ENCODE measurements at places on chromosomes 12 and 14.

DNA sequence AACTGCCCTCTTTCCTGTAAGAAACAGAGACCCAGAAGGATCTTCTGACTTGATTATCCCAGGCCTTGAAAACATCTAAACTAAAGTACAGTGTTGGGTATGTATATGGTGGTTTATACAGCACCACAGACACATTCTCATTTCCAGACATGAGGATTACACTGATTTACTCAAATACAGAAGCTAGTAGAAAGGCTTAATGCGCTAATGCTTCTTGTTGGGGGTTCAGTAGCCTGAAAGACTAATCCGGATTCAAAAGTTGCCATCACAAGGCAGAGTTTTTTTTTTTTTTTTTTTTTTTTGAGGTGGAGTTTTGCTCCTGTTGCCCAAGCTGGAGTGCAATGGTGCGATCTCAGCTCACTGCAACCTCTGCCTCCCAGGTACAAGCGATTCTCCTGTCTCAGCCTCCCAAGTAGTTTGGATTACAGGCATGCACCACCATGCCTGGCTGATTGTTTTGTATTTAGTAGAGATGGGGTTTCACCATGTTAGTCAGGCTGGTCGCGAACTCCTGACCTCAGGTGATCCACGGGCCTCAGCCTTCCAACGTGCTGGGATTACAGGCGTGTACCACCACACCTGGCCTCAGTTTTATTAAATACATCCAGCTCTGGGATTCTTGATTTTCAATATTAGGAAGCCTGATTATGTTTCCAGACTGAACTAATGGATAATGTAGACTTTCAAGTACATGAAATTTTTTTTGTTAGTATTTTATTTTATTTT lies 46.3 kb upstream of the HECTD1 start:
- no peak for DNase-seq

- DNase-seq: no peak
Observed at GRCh38 chr12:30152705-30153104, 369.0 kb upstream of the TMTC1 start.

DNA sequence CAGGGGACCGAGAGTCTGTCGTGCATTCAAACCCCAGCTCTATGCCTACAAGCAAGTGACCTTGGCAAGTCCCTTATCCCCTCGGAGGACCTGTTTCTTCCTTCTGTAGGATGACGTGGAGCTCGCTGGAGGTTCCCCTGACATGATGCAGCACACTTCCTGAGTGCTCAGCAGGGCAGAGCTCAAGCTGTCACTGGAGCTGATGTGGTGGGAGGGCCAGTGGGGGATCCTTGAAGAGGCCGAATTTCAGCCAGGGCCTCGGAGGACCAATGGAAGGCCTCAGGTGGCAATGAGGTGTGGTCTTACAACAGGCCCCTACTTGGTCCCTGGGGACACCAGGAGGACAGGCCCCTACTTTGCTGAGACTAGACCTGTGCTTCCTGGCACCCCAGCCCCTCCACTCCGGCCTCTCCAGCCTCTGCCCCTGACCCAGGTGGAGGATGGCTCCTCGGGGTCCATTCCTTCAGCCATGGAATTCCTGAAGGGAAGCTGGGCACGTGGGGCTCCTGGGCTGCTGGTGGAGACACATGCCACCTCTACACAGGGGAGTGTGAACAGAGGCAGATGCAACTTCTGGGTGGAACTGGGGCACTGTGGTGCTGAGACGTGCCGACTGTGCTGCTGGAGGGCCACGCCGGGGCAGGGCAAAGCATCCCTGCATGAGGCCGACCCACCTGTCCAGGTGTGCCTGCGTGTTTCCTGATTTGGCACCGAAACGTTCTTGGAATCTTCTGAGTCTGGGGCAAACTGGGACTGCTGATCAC lies 18.7 kb upstream of the KIF26A start:
- DNase-seq: no peak

- peak; percentile 64 for DNase-seq
Observed at GRCh38 chr14:75307700-75308379, 29.2 kb downstream of the FOS start.

- DNase-seq: no peak
Observed at GRCh38 chr14:33652566-33653307, 298.1 kb downstream of the EGLN3 start.

GRCh38 chr12:70319605-70320004 lies 46.5 kb upstream of the KCNMB4 start:
- DNase-seq: no peak

DNA sequence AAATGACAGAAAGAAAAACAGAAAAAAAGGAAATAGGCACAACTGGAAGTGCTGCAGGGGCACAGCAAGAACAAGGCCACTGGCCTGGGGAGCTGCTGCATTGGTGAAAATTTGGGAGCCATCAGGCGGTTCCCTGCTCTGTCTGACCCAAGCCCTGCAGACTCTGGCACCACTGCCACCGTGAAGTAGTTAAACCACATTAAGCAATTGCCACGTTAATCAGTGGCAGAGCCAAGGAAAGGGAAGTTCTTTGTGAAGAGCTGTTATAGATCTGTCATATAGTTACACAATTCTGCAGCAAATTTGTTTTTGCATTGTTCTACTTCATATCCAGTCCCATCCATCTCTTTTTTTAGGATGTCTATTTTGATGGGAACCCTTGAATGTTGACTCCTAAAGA lies 915.3 kb downstream of the FSCB start:
- no peak for DNase-seq

DNA sequence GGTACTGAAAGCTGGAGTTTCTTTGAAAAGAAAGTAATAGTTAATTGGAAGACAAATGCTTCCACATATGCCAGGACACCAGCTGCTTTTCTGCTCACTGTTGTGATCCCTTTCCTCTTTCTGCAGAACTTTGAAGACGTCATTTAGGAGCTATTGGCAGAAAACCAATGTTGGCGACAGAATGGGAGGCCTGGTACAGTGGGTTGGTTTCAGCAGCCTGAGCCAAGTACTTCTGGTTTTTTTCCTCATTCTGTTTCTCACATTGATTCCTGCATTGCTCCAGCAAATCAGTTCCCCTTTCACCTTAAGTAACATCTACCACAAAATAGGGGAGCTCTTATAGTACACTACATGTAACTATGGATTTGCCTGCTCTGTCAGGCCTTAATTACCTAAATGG lies 96.9 kb downstream of the FIGNL2 start:
- no peak for DNase-seq

- DNase-seq: no peak
Observed at GRCh38 chr12:8590842-8591545, 21.7 kb downstream of the AICDA start.

DNA sequence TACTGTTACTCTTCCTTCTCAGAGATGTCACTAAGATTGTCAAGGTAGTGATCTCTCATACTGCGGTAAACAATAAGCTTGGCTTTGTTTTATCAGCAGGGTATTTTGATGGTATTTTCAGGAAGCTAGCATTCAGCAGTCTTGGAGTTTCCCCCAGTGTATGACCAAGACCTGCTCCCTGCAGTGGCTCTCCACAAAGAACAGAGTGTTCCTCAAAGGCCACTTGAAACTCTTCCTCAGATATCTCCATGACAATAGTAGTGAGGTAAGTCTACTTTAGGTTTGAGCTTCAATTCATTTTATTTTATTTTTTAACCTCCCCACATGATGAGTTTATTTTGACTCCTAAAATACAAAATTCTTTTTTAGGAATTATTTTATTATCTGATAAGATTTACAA lies 74.0 kb upstream of the G2E3 start:
- no peak for DNase-seq

DNA sequence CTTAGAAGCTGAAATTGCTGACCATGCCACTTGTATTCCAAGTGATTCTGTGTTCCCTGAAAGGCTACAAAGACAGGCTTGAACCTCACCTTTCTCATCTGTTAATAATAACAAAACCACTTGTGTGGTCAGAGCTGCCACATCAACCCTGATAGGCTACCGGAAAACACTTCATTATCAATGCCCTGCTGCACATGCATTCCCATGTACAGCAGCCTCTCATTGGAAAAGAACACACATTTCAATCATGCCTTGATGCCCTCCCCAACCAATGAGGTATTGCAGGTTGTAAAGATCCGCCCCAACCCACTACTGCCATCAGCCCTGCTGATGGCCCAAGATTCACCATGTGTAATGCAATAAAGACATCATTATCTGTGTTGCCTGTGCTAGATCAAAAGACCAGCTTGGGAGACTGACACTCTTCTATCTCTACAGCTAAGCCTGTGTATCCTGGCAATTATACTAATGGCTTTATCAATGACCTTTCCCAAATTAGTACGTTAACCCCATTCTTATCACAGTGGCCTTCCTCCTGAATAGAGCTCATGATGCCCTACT lies 2.8 kb downstream of the GPR19 start:
- no peak for DNase-seq

DNA sequence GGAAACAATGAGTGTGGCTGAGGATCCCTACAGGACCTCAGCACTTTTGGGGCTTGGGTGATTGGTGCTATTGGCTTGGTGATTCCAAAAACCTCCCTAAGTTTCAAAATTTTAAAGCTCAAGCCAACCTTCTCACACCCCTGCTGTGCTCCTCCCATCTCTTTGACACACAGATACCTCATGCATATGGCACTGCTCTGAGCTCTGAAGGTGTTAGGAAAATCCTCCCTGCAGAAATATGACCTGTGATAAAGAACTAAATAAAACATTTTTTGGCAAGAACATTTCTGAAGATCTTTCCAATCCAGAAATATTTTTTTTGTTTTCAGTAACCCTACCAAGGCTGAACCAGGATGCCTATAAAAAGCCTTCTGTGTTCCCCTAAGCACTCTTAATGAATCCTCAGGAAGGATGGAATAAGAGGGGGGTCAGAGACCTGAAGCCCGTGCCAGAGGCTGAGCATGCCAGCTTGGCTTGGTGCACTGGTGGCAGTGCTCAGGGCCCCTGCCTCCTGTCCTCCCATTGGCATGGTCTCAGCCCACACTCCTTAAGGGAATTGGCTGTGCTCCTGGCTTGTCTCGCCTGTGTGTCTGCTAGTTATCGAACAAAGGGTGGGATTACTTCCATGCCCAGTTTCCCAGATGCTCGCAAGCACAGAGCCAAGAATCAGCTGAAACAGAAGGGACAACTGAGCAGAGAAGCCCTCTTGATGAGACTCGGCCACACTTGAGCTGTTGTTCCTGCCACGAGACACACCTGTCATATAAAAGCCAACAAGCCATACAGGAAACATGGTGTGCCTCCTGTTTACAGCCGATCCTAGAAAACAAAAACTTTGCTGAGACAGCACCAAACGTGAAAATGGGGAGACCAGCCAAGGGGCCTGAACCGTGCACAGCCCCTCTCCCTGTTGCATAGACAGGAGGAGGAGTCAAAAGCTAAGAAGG lies 132.7 kb upstream of the EEA1 start:
- DNase-seq: no peak

DNA sequence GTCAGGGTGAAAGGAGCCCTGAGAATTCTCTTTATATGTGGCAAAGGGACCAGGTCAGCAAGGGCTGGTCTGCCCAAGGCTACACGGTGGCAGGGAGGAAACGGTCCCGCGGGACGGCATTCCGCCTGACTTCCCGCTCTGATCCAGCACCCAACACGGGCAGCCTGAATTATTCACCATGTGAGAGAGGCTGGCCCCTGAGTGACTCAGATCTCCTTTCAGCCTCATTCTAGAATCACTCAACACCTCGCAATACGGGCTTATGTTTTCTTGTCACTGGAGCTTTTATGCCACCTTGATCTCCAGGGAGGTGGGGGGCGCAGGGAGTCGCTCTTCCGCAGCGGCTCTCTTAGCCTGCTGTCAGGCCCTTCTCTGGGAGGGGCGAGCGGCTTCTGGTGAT lies 8.5 kb downstream of the LRTM2 start:
- no peak for DNase-seq

DNA sequence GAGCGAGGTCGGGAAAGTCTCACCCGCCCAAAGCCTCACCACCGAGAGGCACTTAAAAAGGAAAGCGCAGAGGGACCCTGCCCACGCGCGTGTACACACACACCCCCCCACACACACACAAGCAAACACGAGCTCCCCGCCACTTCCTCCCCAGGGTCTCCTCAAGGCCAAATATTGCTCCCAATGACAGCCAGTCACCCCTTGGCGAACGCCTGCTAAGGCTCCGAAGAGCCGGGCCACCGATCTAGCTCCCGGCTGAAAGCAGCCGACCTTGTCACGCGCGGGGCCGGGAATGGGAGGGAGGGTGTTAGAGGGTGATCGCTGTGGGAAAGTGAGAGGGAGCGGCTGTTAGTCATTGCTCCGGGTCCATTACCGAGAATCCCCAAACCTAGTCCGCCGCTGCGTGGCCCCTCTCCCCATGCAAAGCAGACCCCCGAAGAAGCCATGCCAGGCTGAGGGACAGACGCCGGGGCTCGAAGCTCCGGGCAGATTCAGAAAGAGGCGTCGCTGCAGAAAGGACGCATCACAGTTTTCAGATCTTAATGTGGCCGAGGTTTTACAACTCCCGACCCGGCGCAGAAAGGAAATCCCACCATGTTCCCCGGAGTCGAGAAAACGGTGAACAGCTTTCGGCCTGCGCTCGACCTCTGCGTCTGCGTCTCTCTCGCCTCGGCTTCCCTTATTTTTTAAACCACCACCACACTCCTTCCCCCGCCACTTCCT lies 2.6 kb downstream of the BMP4 start:
- DNase-seq: no peak

Data from activated T-cell treated with anti-CD3 and anti-CD28 coated beads for 4 hours (primary cell).